HT-29 (cell line): ENCODE measurements at places on chromosomes 2 and 18.

GRCh38 chr2:234163510-234164045 lies 113.1 kb downstream of the SPP2 start:
- DNase-seq: no peak

GRCh38 chr2:230410263-230410662 lies 5.7 kb upstream of the SP100 start:
- DNase-seq: no peak

DNA sequence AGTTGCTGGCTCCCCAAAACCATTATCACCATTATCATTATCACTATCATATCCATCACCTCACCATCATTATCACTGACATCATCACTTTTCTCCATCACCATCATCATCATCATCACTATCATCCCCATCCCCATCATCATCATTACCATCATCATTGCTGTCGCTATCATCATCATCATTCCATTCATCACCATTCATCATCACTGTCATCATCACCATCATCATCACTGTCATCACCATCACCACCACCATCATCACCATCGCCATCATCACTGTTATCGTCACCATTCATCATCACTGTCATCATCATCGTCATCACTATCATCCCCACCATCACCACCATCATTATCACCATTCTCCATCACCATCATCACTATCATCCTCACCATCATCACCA lies 9.0 kb downstream of the HPCAL1 start:
- DNase-seq: no peak

GRCh38 chr2:47724221-47724981 lies 58.5 kb upstream of the MSH6 start:
- DNase-seq: no peak

DNA sequence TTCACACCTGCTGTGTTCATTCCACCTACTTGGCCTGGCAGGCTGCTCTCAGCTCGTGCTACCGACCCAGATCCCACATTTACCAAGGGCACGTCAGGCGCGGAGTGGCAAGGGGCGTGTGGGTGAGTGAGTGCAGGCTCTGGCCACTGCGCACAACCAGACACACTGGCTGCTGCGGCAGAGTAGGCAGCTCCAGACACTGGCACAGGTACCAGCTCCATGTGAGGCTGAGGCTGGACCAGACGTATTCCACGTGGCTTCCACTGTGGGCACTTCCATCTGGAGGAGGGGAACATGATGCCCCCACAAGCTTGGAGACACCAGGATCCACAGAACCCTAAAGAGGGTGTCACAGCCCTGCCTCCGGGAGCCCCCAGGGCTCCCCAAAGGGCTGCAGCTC lies 74.6 kb upstream of the ZNF804A start:
- no peak for DNase-seq

- DNase-seq: no peak
Observed at GRCh38 chr2:217656316-217656715, 346.5 kb downstream of the TNS1 start.

DNA sequence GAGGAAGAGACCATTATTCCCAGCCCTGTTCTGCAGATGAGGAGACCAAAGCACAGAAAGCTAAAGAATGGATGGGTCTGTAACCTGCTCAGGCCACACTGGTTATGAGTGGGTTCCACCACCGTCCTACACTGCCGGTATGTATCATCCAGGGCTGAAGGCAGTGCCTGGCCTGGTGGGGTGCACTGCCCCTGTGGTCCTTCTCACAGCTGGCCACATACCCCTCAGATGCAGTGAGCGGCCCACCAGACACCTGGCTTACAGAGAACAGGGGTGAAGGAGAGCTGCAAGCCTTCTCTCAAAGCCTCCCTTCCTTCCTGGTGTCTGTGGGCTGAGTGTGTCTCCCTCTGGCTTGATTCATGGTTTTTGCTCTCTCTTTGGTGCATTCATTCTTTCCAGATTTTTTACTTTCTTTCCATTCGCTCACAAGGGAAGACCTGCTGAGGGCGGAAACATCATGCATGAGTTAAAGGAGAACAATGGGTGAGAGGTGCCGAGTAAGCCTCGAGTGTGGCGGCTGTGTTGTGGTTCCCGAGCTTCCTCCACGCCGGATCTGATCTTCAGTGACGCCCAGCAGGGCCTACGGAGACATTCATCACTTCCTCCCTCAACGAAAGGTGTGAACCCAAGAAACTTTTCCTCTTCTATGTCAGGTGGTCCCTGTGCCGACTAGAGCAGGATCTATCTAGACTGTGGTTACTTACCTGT lies 62.1 kb upstream of the REL start:
- DNase-seq: no peak

DNA sequence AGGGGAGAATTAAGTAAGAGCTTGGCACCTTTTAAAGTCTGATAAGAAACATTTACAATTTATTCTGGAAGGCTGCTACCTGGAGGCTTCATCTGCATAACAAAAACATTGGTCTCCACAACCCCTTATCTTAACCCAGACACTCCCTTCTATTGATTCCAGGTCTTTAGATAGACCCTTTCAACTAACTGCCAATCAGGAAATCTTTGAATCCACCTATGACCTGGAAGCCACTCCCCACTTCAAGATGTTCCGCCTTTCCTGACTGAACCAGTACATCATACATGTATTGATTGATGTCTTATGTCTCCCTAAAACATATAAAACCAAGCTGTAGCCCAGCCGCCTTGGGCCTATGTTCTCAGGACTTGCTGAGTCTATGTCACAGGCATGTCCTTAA lies 289.4 kb downstream of the AGPS start:
- no peak for DNase-seq

DNA sequence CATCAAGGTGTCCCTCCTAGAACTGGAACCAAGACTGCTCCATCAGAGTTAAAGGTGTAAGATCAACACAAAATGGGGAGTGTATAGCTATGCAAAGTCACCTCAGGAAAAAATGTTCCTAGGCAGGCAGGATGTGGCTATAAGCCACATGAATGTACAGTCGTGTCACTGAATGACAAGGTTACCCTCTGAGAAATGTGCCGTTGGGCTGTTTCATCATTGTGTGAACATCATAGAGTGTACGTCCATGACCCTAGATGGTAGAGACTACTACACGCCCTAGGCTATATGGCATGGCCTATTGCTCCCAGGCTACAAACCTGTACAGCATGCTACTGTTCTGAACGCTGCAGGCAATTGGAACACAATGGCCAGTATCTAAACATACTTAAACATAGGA lies 24.5 kb downstream of the TYMS start:
- no peak for DNase-seq

GRCh38 chr2:227147023-227147422 lies 17.0 kb downstream of the COL4A4 start:
- no peak for DNase-seq

- DNase-seq: peak; percentile 75
Observed at GRCh38 chr2:113890253-113891235, 655 bp downstream of the ACTR3 start.

DNA sequence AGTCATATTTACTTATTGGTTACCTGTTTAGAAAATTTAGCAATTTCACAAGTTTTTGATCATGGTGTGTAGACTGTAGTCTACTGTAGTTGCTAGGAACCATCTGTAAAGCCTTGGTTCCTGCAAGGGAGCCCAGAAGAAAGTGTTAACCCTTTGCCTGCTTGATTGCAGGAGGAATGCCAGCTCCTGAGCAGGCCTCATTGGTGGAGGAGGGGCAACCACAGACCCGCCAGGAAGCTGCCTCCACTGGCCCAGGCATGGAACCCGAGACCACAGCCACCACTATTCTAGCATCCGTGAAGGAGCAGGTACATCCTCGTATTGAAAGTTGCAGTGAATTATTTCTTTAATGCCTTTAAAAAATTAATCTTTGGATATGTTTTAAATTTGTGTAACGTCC lies 76.3 kb downstream of the PKP4 start:
- DNase-seq: no peak

- DNase-seq: no peak
Observed at GRCh38 chr18:48868468-48869466, 82.0 kb downstream of the SMAD7 start.

DNA sequence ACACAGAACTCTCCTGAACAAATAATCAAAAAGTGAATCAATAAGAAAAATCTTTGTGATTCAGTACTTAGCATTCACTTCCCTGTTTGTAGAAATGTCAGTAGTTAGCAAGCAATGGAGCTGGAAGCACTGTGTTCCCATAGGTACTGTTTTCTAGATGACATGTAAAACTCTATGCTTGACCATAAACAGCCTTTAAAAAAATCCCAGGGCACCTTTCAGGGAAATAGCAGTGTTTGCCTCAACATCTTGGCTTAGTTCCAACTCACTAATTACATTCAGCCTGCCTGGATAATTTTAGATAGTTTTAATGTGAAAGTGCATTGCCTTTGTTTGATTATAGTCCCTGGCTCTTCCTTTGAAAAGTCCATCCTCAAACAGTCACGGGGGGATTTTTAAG lies 721.8 kb downstream of the ERBB4 start:
- DNase-seq: no peak

GRCh38 chr2:234335661-234336228 lies 161.1 kb downstream of the ARL4C start:
- DNase-seq: no peak

- no peak for DNase-seq
Observed at GRCh38 chr2:99682275-99683060, 192.7 kb upstream of the REV1 start.

DNA sequence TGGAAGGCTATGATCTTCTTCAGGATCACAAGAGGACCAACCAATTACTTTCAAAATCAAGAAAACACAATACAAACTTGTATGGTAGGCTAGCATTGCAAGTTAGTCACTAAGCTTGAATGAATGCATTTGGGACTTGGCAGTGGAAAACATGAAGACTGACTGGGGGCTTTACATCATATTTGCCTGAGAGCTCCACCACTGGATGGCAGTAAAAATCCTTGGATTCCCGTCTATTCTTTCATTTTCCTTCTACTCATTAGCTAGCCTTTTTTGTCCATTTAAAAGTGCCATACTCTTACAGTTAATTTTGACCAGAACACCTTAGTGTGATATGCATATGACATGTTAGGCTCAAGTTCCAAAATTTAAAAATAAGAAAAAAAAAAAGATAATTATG lies 63.5 kb upstream of the RASGRP3 start:
- peak; percentile 45 for DNase-seq

- DNase-seq: no peak
Observed at GRCh38 chr18:62458868-62459716, 63.7 kb upstream of the ZCCHC2 start.

- DNase-seq: no peak
Observed at GRCh38 chr2:52844701-52845423, 922.7 kb upstream of the CHAC2 start.

- no peak for DNase-seq
Observed at GRCh38 chr2:196108604-196109003, 40.0 kb upstream of the DNAH7 start.

DNA sequence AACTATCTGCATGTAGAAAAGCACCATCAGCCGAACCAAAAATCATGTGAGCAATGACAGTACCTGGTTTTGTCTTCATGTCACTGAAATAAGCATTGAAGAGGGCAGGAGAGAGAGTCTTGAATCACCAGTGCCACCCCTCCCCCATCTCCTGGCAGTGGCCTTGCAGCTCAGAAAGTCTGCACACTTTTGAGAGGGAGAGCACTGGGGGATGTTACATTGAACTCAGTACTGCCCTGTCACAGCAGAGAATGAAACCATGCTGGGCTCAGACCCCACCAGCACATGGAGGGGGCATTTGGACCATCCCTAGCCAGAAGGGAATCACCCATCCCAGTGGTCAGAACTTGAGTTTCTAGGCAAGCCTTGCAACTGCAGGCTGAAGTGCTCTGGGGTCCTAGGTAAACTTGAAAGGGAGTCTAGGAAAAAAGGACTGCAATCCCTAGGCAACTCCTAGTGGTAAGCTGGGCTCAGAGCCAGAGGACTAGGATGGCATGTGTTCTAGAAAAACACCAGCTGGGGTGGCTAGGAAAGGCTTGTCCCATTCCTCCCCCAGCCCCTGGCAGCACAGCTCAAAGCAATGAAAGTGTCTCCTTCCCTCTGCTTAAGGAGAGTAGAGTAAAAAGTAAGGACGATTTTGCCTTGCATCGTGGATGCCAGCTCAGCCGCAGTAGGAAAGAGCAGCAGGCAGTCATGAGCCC lies 259.9 kb upstream of the MYT1L start:
- no peak for DNase-seq

GRCh38 chr2:75603477-75603876 lies 42.7 kb upstream of the EVA1A start:
- DNase-seq: no peak

GRCh38 chr2:197179744-197180498 lies 130.7 kb downstream of the ANKRD44 start:
- DNase-seq: no peak

GRCh38 chr2:233486357-233486756 lies 80.2 kb downstream of the USP40 start:
- peak; percentile 9 for DNase-seq

GRCh38 chr2:120510751-120511395 lies 164.9 kb downstream of the INHBB start:
- no peak for DNase-seq

DNA sequence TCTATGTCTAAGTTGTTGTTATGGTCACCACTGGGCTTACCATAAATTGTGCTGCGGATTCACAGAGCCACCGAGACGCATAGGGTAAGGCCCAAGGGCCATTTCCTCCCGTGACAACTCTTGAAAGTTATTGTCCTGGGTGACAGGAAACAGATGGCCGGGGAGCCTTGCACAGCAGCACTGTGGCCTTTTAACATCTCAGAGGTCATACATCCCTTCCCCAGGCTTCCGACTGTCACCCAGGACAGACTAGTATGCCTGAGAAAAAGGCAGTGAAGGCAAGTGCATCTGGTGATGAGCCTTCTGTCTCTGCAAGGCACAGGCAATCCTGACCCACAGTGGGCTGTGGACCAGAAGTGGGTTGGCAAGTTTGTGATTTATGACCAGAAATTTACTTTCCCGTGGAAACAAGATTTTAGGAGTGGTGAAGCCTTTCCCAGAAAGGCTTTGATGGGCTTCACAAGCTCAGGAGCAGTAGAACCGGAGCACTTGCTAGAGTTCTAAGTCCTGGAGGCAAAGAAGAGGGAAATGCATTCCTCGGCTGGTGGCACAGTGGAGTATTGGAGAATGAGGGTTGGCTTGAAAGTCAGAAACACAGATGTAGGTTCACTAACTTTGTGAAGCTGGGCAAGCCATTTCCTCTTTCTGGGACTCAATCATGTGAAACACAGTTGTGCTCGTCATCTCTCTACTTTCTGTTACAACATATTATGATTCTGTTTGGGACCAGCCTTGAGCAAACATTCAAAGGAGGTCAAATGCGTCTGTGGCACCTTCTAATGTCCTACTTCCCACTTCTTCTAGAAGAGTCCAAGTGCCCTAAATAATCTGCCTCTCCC lies 2.0 kb upstream of the CAPN14 start:
- no peak for DNase-seq

GRCh38 chr18:58388736-58389135 lies 240.2 kb downstream of the ALPK2 start:
- DNase-seq: no peak

GRCh38 chr2:24731040-24731439 lies 62.2 kb downstream of the PTRHD1 start:
- DNase-seq: no peak

DNA sequence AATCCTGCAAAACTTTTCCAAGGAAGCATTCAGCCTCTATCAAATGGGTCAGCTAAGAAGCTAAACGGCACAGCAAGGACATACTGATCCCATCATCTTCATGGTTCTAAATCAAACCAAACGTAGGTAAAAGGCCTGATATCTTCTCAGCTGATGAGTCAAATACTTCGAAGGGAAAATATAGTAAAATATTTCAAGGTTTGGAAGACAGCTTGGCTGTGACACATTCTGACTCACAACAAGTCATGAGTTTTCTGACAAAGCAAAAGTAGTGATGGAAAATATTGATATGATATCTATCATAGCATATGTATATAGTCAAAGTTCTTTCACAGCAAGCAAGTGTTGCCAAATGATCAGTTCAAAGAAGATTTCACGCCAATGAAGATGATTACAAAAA lies 31.5 kb downstream of the DOCK10 start:
- no peak for DNase-seq
